ENCODE measurements at places on chromosomes 1 and 21.

DNA sequence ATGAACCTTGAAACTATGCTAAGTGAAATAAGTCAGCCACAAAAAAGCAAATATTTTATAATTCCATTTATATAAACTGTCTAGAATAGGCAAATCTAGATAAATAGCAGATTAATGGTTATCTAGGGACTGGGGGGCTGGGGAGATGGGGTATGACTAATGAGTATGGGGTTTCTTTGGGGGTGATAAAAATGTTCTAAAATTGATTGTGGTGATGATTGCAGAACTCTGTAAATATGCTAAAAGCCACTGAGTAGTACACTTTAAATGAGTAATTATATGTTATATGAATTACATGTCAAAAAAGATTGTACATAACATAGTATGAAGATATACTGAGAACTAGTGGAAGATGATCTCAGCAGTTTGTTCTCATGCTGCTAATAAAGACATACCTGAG, 675.0 kb downstream of the KIF26B start:
- peak; percentile 61 for DNase-seq

- no peak for DNase-seq
These were observed 111.6 kb upstream of the ZC3H12A start for GRCh38 chr1:37362594-37363385.

DNA sequence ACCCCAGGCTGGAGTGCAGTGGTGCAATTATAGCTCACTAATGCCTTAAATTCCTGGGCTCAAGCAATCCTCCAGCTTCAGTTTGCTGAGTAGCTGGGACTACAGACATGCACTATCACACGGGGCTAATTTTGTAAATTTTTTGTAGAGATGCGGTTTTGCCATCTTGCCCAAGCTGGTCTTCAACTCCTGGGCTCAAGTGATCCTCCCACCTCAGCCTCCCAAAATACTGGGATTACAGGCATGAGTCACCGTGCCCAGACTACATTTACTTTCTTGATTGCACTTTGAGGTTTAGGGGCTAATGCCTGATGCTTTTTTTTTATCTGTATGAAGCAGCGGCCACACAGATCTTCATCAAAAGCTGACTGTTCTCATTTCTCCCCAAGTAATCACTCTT, 124.6 kb downstream of the KIF26B start:
- no peak for DNase-seq

GRCh38 chr1:74693473-74693872, 19.9 kb upstream of the ERICH3 start:
- DNase-seq = no peak

- no peak for DNase-seq
These were observed 1.4 kb downstream of the LDLRAP1 start for GRCh38 chr1:25544819-25545218.

DNA sequence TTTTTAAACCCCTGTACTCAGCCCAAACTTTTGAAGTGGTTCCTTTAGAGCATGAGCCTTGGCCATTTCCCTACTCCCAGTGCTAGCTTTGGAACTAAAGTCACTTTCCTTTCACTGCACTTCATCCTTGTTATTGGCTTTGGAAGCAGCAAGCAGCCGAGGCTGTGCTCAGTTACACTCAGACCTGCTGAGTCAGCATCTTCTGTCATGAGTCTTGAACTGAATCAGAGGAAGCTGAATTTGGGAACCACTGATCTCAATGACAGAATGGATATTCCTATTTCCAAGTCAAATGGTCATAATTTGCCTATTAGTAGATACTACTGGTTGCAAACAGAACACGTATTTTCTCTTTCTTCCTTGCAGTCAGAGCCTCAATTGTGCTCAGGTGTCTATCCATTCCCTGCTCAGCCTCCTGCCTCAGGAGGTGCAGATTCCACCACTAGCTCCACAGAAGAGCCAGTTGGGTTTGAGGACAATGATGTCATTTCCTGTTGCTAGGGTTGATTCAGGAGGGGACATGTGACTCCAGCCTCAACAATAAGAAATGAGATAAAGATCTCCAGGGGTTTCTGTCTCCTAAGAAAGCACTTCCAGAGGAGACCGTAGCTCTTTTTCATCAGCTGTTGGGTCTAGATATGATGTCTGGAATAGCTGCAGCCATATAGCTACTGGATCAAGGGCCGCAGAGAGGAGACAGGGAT, 44.9 kb upstream of the NTPCR start:
- DNase-seq = peak; percentile 29

DNA sequence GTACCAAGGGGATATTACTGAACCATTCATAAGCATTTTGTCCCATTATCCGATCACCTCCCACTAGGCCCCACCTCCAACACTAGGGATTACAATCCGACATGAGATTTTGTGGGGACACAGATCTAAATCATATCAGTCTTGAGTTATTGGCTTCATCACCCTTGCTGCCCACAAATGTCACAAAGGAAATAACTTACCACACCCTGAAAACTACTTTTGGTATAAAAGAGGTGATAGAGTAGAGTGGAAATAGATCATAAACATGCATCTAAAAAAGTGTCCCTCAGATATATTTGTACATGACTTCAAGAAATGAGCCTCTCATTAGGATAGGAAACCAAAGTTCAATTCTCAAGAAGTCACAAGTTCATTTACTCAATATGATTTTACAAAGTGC, 22.6 kb upstream of the FCRL3 start:
- no peak for DNase-seq

DNA sequence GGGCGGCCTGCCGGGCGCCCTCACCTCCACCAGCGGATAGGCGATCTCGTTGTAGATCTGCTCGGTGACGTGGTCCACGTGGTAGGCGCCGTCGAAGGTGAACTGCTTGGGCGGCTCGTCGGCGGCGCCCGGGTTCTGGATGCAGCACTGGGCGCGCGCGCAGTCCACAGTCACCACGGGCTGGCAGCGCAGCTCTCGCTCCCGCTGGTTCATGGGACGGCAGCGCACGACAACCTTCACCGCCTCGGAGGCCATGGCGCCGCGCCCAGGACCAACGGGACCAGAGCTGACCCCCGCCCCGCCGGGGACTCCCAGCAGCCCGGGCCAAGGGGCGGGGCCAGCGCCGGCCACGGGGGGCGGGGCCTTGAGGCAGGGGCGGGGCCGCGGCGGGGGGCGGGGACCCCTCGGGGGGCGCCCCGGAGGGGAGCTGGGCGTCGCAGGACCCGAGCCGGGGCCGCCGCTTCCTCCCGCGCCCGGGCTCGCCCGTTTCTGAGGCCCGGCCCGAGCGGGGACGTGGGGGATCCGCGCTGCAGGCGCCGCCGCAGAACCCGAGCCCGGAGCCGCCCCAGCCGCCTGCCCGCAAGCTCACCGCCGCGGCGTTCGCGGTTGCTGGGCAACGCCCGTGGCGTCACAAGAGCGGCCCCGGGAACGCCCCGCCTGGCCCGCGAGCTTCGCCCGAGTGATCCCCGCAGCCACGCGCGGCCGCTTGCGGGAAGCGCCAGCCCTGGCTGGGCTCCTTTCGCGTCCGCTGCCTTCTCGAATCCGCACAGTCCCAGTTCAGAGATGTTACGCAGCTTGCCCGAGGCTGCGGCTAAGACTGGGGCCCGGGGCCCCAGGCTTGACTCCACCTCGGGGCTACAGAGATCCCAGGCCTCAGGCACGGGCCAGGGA, at the start of gene KIF17:
TSS of gene KIF17 (minus strand) at position 556 of the 891 bp plus-strand sequence. CDS start at position 255, 301 bp downstream.
- peak; percentile 64 for DNase-seq

GRCh38 chr1:20837554-20838192, 50.6 kb upstream of the HP1BP3 start:
- no peak for DNase-seq

DNA sequence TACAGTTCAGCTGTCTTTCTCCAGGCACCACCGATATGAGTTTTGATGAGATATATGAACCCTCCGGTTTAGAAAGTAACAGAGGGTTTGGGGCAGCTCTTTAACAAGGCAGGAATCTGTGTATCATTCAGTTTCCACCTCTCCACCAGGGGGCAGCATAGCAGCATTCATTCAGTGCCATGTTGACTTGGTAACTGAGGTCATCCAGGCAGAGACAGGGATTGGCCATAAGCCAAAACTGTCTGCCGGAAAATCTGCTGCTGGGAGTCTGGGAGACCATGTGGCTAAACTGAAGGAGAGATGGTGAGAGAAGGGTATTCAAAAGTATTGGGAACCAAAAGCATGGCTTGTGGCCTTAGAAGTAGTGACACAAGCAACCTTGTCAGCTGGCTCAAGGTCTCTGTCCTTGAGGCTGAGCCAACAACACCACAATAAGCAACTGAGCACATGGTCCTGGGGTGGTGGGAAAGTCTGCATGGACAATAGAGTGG, 98.5 kb downstream of the LMX1A start:
- peak; percentile 54 for DNase-seq

Data from fibroblast of skin of right quadriceps (primary cell).